ENCODE measurements at places on chromosomes 3 and 15.

DNA sequence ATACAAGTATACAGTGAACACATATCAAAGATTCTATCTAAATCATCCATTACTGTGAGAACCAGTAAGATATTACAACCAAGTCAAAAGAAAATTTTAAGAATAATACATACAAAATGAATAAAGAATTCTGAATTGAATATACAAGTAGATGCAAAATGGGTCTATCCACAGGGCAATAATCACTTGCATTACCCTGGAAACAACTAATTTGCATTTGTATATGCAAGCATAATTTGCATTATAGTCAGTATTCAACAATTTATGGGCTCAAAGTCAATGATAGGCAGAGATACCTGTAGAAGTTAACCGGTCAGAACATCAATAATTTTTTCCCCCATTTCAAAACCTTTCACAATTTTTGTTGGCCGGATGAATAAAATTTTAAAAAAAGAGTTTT lies 512.2 kb upstream of the ALCAM start:
- DNase-seq = no peak

DNA sequence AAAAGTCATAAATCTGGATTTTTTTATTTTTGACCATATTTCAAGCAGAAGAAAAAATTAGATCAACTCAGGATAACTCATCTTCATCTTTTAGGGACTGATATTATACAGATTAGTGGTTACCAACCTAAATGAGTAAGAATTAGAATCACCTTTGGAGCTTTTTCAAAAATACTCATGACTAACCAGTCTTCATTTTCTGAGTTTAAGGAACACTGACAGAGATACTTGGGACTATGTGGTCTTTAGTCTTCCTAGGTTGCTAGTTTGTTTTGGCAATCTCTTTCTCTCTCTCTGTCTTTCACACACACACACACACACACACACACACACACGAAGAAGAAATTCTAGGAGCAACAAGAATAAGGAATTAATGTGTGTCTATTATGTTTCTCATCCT lies 50.1 kb downstream of the TMOD3 start:
- no peak for DNase-seq

DNA sequence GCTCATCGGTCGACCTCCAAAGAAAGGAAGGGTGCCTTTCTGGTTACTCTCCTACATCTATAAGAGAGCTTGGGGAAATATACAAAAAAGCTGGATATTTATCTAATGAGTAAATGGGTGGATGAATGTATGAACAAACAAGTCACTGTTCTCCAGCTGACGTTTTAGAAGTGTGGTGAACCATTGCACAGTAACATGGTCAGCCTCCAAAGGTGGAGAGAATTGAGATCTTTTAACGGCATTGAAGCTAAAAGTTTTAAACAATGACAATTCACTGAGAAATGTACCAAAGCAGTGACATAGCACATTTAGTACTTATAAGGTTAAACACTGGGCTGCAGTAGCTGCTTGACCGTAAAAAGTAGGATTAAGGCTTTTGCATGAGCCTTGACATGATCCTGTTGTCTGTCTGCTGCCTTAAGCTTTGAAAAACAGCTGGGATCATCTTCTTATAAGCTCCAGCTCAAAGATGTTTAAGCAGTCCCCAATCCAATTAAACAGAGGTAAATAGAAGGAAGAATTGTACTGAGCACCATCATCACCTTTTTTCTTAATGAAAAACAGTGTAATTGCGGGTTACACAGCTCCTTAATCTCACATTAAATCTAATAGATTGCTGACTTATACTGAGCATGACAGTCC lies 222.9 kb downstream of the WDR72 start:
- DNase-seq = no peak

DNA sequence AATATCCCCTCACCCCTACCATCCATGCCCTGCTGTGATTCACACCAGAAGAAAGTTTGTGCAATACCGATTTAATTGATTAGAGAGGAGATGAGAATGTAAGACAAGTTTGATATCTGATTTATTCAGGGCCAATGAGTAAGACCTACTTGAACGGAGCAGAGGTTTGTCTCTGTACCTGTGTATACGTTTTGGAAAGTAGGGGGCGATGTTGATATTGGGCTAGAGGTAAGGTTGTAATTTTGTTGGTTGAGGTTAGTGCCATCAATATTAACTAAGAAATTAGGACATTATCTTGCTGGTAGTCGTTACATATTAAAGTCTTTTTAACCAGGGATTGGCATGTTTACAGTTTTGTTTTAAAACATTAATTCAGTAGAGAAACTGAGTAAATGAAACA lies 20.5 kb downstream of the EAF2 start:
- no peak for DNase-seq

DNA sequence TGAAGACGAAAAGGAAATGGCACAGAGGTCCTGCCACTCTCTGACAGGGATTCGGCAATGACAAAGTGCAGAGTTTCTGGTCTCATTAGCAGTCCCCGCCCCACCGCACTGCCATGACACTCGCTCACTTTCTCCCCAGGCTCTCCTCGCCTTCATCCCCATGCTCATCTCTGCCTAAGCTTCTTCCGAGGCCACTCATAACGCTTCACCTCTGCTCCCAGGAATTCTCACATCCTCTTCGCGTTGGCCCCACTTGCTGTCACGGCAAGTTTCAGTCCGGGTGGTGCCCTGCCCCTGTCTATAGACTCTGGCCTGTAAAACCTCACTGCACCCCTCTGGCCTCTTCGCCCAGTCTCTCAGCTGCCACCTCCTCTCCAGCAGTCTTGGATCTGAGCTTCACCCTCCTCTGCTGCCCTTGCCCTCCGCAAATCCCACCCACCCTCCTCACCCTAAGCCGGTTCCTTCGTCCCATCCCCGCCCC lies 654 bp downstream of the RUBCN start:
- DNase-seq = no peak

DNA sequence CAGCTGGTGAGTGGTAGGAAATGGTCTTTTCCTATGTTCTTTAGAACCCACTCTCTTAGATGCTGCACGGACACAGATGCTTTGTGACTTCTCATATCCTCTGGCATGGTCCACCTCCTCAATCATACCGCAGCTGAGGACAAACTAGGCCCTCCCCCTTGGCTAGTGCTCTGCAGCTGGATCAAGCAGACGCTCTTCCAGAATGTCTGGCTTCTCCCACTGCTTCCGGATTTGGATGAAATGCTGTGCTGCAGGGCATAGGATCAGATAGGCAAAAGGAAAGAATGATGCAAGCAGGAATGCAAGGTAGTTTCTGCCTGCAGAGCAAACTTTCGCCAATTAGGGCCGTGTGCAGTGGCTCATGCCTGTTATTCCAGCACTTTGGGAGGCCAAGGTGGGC lies 75.7 kb upstream of the SLC4A7 start:
- DNase-seq = no peak

DNA sequence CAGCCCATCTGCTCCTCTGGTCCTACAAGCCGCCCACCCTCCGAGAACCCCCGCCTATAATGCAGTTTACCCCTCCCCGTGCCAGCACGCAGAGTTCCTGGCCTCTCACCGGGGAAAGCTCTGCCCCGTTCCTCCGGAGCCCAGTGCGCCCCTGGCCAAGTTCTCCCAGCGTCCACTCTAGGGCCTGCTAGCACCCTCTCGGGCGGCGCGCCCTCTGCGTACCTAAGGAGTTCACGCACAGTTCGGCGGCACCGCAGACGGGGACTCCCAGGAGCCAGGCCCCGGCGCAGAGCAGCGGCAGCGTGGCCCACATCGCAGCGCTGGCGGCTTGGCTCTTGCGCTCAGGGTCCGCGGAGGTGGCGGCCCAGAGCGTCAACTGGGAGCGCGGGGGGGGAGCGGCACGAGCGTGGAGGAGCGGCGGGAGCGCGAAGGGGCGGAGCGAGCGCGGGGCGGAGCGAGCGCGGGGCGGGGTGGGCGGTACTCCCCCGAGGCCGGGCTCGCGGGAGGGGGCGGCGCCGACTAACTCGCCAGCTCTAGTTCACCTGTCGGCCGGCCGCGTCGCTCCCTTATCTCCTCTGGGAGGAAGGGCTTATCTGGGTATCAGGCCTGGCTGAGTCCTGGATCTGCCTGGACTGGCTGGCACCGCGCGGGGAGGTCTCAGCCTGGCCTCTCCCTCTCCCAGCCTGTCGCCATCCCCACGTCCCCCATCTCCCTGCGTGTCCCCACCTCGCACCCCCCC lies at the start of gene CTSH:
Gene CTSH (minus strand): TSS at position 378 of the 739 bp plus-strand sequence. CDS start 65 bp downstream, at position 313.
- peak; percentile 45 for DNase-seq

- peak; percentile 64 for DNase-seq
Observed at GRCh38 chr3:171446801-171447578, 13.2 kb downstream of the TNIK start.

- DNase-seq = no peak
Observed at GRCh38 chr3:53650424-53650823, 156.0 kb downstream of the CACNA1D start.

DNA sequence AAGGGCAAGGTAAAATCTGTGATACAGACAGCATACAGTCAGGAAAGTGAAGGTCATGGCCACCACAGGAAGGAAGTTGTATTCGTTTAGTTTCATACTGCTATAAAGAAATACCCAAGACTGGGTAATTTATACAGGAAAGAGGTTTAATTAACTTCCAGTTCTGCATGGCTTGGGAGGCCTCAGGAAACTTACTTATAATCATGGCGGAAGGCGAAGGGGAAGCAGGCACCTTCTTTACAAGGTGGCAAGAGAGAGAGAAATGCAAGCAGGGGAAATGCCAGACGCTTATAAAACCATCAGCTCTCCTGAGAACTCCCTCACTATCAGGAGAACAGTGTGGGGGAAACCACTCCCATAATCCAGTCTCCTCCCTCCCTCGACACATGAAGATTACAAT lies 353.7 kb upstream of the SEMA6D start:
- DNase-seq = no peak

DNA sequence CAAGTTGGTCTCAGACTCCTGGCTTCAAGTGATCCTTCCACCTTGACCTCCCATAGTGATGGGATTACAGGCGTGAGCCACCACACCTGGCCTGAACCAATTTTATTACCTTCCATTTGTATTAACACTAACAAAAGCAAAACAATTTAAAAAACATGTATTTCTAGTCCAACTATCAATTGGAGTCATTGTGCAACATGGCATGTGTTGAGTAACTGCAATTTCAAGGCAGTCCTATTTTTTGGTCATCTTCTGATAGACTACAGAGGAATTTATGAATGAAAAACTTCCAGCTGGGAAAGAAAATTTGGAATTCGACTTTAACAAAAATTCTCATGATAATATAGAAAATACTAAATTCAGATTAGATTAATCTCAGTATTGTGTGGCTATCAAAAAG lies 16.8 kb downstream of the SPTSSB start:
- no peak for DNase-seq

- no peak for DNase-seq
Observed at GRCh38 chr3:176566757-176567156, 630.5 kb downstream of the TBL1XR1 start.

- DNase-seq = no peak
Observed at GRCh38 chr3:143831994-143832393, 16.3 kb downstream of the SLC9A9 start.

DNA sequence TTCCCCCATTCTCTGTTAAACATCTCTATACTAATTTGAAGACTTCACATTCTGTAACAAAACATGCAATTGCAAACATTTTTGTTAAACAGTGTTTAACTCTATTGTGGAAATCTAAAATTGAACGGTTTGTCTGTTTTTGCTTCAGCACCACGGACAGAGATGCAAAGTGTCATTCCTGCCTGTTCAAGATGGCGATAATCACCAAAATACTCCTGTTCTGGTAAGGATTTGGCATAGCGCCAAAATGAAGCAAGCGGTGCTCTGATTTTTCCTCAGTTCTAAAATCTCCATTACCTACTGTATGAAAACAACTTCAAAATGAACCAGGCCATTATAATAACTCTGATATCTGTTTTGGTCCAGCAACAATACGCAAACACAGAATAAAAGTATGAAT lies 129.7 kb upstream of the TUSC7 start:
- DNase-seq = no peak

DNA sequence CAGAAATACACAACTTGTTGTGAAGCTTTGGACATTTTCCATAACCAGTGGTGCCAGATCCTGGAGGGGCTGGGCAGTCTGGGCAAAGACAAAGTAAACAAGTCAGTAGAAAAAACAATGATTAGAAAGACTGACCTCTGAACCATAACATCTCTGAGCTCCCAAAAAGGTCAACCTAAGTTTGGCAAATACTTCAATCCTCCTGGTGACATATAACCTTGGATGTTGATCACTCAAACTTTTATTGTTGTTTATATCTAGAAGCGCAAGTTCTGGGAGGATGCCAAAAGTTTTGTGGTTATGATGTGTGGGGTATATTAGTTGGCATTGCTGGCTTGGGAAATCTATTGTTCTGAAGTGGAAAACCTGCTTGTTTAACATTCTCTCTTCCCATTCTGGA lies 257.7 kb downstream of the DIPK2A start:
- no peak for DNase-seq

- peak; percentile 8 for DNase-seq
Observed at GRCh38 chr3:78659386-78659987, 1108.3 kb downstream of the ROBO1 start.

DNA sequence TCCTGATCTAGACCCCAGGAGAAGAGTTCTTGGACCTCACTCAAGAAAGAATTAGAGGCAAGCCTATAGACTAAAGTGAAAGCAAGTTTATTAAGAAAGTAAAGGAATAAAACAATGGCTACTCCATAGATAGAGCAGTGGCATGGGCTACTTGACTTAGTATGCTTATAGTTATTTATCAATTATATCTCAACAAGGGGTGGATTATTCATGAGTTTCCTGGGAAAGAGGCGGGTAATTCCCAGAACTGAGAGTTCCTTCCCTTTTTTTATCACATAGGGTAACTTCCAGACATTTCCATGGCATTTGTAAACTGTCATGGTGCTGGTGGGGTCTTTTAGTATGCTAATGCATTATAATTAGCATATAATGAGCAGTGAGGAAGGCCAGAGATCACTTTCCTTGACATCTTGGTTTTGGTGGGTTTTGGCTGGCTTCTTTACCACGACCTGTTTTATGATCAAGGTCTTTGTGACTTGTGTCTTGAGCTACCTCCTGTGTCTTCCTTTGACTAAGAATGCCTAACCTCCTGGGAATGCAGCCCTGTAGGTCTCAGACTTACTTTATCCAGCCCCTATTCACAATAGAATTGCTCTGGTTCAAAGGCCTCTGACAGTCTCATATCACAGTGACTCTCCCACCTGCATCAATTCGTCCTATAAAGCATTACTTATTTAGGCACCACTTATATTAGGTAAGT lies 35.3 kb upstream of the PLSCR2 start:
- DNase-seq = no peak

- DNase-seq = no peak
Observed at GRCh38 chr3:133827684-133828083, 22.1 kb downstream of the SRPRB start.

GRCh38 chr3:151864423-151865101 lies 8.9 kb upstream of the SUCNR1 start:
- no peak for DNase-seq

DNA sequence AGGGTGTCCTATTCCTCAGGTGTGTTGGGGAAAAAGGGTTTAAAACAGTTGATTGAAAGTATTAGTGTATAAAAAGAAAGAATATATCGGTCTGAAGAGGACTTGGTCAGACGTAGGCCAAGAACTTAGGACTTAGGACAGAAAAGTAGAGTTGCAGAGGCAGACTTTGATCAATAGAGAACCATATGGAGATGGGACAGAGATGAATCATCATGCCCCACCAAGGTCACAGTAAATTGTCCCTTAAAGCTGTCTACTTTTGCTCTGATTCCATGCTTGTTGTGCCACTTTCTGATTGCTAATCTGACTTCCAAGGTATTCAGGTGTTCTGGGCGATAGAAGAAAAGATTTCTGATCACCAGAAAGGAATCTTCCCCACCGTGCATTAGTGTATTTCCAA lies 52.9 kb upstream of the ZDHHC23 start:
- DNase-seq = no peak
